ENCODE measurements at places on chromosomes 1 and 21.

DNA sequence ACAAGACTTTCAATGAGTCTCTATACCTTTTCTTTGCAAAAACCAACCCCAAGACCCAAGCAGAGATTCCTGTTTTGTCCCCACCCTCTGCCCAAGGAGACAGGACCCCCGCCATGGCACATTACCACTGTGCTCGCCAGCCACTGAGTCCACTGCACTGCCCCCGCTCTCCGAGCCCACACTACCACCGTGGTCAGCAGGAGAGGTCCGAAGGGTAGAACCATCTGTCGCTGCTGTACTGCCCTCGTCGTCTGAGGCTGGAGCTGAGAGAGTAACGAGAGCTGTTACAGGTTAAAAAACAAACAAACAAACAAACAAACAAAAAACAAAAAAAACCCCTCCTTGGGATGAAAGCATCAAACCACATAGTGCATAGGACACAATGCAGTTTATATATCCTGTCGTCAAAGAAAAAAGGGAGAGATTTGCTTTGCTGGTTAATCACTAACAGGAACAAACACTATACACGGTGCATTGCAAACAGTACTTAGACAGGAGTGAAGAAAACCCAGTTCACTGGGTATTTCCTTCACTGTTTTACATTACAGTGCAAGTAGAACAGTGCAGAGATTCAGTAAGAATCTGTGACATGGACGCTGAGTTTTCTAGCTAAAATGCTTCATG lies 71.0 kb downstream of the UBR4 start:
- DNase-seq, result no peak

DNA sequence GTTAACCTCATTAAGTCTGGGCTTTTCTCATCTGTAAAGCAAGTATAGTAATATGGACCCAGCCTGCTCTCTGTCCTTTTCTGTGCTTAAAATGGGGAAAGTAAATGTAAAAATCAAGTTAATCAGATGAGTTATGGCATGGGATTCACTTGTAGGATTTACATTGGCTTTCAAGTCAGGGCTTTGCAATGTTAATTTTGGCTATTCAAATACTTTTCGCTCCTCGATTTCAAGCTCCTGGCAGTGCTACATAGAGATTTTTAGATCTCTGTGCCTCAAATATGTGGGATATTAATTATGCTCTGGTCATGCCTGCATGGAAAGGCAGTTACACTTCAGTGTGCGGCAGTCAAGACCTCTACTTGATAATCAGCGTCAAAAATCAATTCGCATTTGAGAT lies 709.8 kb downstream of the LTN1 start:
- no peak for DNase-seq

DNA sequence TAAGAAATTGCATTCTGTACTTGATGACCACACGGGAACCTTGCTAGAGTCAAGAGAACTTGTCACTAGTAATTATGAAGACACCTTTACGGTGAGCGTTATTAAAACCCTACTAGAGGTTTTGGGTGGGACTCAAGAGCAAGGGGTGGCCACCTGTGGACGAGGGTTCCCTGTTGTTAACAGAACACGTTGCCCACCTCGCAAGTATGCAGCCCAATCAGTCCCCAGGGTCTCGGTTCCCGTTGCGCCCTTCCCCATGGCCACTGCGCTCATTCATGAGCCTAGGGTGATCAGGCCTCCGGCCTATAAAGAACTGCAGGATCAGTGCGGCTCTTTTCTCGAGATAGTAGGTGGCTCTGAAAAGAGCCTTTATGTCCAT lies 30.2 kb upstream of the RNF187 start:
- no peak for DNase-seq

DNA sequence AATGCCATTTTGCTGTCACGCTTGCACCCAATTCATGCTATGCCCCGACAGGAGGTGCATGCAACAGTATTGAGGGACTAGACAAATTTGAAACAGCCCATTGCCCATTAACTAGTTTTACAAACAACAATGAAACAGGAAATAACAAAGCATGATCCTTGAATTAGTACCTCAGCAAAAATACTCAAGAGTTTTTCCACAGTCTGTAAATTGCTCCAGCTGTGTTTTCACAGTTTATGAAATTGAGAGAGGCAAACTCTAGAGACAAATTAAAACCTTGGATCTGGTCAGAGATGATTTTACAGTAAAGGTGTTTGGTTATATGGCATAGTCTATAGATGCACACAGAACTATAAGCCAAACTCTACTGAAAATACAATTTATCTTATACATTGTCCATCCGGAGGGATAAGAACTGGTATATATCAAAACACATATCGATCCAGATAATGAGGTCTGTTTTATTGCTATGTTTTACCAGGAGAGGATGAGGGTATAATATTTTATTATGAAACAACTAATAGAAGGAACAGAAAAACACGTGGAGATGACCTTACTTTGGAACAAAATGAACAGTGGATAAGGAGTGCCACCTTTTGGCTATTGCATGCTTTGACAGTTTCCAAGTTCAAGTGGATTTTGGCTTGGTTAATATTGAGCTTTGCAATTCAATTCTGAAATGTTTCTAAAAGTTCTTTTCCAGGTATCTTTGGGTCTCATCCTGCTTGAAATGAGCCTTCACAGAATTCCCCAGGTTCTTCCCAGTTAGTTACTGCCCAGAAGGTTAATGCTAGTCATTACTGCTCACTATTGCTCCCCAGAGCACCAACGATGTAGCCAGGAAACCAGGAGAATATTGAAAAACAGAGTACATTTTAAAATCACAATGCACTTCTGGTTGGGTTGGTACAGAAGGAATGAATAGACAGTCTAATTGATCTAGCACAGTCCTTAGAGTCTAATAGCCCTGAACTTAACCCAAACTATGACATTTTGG lies 45.7 kb downstream of the ZC3H11B start:
- DNase-seq, result no peak

- DNase-seq, result no peak
Observed at GRCh38 chr1:5643360-5644107, 348.7 kb downstream of the NPHP4 start.

DNA sequence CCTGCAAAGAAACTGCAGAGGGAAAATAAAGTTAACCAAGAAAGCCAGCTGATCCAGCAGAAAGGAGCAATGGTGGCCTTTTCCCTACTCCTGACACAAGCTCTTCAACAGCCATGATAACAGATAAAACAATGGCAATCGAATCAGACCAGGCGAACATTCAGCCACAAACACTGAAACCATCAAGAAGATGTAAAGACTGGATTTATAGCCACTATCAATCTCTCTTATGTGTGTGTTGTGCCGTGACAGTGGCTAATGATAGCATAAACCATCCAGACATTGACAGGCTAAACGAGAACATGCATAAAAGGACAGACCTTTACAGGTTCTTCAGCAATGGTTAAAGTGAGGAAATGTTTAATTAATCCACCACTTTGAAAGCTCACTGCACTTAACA lies 78.1 kb upstream of the RAB4A start:
- DNase-seq, result no peak

DNA sequence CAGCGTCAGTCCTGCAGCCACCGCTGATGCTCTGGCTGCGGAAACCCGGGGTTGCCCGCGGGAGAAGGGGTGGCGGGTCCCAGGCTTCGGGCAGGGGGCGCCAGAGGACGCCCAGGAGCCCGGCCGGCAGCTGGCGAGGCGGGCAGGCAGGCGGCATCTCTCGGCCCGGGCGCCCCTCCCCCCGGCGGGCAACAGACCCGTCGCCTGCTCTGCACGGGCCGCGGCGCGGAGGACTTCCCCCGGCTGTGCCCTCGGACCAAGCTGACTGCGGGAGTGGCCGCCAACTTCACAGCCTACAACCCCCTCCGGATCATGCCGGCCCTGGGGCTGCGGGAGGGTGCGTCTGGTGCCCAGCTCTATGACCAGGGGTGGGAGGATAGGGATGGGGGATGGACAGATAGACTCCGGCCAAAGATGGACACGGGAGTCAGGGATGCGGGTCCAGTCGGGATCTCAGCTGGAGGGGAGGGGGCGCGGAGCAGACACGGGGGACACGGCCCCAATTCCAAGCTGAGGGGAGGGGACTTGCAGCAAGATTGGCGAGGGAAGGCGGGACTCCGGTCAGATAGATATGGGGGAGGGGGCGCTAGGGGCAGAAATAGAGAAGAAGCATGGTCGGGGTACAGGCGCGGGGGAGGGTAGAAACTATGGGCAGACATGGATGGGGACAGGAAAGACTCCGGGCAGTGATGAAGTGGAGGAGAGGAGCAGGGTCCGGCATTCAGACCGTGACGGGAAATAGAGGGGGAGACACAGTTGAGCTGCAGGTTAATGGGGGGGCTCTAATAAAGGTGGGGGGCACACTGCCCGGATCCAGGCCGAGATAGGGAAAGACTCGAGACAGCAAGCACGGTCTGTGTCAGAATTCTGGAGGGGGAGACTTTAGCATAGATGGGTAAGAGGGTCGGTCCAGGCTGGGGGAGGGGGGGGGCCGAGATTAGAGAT lies 1.1 kb downstream of the ADGRB2 start:
- peak; percentile 76 for DNase-seq
